ENCODE measurements at places on chromosomes 2 and 18.

DNA sequence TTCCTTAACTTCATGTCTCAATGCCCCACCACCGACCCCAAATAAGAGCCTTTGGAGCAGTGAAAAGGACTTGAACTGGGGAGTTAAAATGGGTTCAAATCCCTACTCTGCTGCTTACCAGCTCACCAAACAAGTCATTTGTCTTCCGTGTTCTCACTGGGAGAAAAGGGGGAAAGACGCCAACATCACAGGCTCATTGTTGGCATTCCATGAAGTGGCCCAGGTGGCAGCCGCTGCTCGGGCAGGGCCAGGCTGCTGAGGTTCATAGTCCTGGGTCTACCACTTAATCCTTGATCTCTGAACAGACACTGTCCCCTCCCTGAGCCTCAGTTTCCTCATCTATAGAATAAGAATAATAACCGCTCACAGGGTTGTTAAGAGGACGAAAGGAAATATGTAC lies 103.0 kb downstream of the APOB start:
- no peak for DNase-seq

- no peak for DNase-seq
These were observed 95.9 kb upstream of the CXCR4 start for GRCh38 chr2:136213836-136214235.

GRCh38 chr2:65351948-65352595 lies 80.3 kb downstream of the SPRED2 start:
- no peak for DNase-seq

DNA sequence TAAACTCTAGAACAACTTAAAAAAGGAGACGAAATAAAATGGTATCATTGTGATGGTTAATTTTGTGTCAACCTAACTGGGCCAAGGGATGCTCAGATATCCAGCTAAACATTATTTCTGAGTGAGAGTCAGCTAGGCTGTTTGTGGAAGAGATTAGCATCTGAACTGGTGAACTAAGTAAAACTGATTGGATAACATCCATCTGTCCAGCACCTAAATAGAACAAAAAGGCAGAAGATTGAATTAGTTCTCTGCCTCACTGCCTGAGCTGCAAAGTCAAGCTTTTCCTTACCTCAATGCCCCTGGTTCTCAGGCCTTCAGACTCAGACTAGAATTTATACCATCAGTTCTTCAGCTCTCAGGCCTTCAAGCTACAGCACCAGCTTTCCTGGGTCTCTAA lies 30.0 kb downstream of the PPP3R1 start:
- no peak for DNase-seq

- DNase-seq, result no peak
These were observed 19.3 kb upstream of the MGAT5 start for GRCh38 chr2:134234535-134234934.

DNA sequence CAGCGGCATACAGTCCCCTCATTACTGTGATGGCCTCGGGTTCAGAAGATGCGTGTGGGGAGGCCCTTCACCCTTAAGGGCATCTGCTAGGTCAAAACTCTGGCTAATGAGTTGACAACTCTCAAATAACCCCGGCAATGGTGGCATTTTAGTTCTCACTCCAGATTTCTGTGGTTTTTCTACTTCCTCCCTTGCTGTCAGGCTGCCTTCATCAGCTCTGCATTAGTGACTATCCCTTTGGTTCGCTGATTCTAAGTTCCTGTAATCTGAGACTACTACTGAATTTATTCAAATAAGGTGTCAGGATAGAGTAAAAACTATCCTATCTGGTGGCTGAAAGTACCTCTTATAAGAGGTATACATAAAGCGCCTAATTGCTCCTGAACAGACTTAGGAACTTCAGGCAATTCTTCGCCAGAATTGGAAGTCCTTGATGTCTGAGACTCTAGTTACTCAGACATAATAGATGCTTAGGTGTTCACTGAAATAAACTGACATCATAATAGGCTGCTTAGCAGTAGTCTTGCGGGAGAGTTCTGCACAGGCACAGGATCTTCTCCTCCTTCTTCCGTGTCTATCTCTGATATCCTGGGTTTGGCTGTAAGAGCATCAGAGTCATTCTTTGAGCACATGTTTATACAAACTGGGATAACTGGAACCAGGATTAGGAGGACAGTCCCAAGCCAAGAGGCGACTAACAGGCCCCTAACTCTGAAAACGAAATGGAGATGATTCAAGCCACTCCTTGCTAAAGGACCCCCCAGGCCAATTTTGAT lies 194.5 kb downstream of the DNER start:
- no peak for DNase-seq

GRCh38 chr2:119553687-119554344 lies 9.6 kb downstream of the CFAP221 start:
- DNase-seq, result no peak

Data from NCI-H1092 (cell line).